Hair follicle dermal papilla cell (primary cell): ENCODE measurements at places on chromosomes 3 and 15. TPM values are rescaled to one million over a fixed set of nuclear protein-coding genes. Genes with fewer than 3 reads are reported as not detected.

Gene CHRD
- 0.36 and 0.65 TPM in 2 replicates for total RNA-seq

Gene ZNF774
- 0.85 and 1.9 TPM in 2 replicates for total RNA-seq

Gene LIPH
- total RNA-seq, result 0.65 TPM in 1 of 2 replicates, not detected in the other

Gene SCG5
- 7.8 and 11.8 TPM in 2 replicates for total RNA-seq

Gene CD86
- total RNA-seq, result not detected in 2 replicates

Gene DAZL
- under 0.01 and 0.16 TPM in 2 replicates for total RNA-seq

Gene HYAL1
- total RNA-seq, result 0.49 and 0.65 TPM in 2 replicates

Gene CNTN4
- 0.73 and 19.8 TPM in 2 replicates for total RNA-seq

Gene LNP1
- total RNA-seq, result 3.6 and 4.1 TPM in 2 replicates

Gene GCNT3
- total RNA-seq, result not detected in 2 replicates

Gene NEO1
- 16.0 and 23.7 TPM in 2 replicates for total RNA-seq

Gene ABHD6
- total RNA-seq, result 8.8 and 8.9 TPM in 2 replicates

Gene STRIT1
- total RNA-seq, result not detected in 2 replicates

Gene SLC27A2
- 0.16 and 0.24 TPM in 2 replicates for total RNA-seq
